ENCODE measurements at places on chromosomes 2 and 18. TPM values are rescaled to one million over a fixed set of nuclear protein-coding genes. Genes with fewer than 3 reads are reported as not detected.

- ATAC-seq = no peak
These were observed 82.8 kb downstream of the EPB41L3 start for GRCh38 chr18:5461041-5461440.

Gene MBP
- 55.7 TPM for total RNA-seq

DNA sequence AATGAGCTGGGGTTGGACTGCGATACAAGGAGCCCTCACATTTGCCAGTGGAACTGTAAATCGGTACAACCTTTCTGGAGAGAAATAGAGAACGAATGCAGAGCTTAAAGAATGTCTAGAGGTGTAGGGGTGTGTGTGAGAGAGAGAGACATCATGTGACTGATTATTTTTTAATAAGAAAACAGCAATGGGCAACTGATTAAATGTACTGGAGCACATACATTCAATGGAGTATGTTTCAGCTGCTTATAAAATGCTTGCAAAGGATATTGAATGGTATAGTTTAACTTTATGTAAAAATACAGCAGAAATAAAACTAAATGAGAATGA lies 391 bp upstream of the TMEM17 start:
- peak; percentile 8 for ATAC-seq

GRCh38 chr2:179939259-179939658 lies 67.8 kb downstream of the CWC22 start:
- ATAC-seq = no peak

DNA sequence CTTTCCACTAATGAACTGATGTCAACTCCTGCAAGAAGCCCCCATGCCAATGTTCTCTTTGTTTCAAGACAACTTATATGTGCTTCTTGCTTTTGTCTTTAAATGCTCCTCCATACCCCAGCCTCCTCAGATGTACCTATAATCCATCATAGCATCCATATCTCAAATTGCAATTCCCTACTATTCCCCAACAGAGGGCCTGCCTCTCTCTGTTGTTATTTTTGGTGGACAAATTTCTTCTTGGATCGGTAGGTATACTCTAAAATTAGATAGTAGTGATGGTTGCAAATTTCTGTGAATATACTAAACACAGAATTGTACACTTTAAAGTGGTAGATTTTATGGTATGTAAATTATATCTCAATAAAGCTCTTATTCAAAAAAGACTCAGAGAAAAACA lies 820.1 kb downstream of the METTL4 start:
- no peak for ATAC-seq

- no peak for ATAC-seq
These were observed 42.4 kb downstream of the PLCL1 start for GRCh38 chr2:197846777-197847176.

Gene GYPC
- total RNA-seq = 115 TPM

DNA sequence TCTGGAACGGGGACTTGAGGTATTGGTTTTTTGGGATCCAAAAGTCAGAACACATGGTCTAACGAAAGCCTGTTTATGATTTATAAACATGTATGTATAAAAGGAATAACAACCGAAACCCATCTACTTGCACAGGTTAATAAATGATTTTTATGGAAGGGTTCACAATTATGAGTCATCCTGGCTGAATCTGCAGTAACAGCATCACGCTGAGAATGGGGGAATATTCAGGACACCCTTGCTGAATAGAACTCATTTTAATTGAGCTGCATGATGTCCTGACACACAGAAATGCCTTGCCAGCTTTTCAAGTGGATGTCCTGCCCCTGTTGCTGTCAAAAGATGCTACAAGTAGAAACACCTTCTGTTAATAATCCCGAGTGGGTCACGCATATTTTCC lies 54.7 kb upstream of the TGFA start:
- no peak for ATAC-seq

DNA sequence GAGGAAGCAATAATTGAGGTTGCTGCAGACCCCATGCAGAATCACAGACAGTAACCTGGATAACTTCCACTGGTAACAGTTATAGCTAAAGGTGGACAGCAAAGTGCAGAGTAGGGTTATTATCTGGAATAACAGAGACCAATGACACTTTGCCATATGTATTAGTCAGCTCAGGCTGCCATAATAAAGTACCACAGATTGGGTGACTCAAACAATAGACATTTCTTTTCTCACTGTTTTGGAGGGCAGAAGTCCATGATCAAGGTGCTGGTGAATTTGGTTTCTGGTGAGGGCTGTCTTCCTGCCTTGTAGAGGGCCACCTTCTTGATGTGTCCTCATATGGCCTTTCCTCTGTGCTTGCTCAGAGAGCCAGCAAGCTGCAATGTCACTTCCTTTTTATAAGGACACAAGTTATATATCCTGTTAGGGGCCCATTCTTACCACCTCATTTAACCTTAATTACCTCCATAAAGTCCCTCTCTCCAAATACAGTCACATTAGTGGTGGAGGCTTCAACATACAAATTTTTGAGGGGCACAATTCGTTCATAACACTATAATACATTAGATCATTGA lies 191.0 kb upstream of the LRP1B start:
- ATAC-seq = no peak

GRCh38 chr2:9002637-9003365 lies 683 bp downstream of the MBOAT2 start:
- no peak for ATAC-seq

Gene KCNK3
- total RNA-seq = not detected

- ATAC-seq = no peak
These were observed 77.8 kb upstream of the SETBP1 start for GRCh38 chr18:44602845-44603244.

DNA sequence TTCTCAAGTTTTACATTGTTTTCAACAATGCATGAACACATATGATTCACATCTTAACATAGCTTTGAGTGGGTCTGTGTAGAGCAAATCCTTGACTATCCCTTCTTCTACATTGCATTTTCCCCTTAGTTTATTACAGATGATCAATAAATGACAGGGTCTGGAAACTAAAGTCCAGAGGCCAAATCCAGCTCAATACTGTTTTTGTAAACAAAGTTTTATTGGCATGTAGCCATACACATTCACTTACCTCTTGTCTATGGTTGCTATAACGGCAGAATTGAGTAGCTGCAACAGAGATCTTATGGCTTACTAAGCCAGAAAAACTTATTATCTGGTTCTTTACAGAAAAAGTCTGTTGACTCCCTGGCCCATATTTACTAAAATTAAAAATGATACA lies 12.8 kb downstream of the FANCL start:
- ATAC-seq = no peak

DNA sequence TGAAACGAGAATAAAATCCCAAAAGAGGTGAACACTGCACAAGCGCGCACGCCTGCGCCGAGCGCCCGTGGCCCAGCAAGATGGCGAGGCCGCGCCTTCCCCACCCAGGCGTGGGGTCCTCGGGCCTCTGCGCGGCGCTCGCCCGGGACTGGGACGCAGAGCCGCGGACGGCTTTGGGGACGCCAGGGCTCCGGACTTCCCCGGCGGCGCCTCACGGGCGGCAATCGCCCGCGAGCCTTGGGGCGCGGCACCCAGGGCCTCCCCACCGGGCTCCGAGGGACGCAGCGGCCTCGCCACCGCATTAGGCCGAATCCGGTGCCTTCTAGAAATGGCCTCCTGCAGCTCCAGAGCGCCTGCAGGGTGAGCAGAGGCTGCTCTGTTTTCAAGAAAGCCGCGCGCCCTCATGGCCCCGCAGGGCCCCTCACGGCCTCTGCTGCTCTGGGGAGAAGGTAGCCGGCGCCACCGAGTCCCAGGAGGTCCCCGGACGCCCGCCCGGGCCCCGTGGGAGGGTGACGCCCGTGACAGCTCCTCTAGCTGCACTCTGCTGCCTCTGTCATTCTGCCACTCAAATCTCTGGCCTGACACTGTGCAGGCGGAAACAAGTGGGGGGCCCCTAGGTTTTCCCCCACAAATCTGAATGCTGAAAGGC lies 35.9 kb upstream of the POMC start:
- ATAC-seq = peak; percentile 31

GRCh38 chr2:7609974-7610373 lies 692.8 kb downstream of the RNF144A start:
- ATAC-seq = no peak

DNA sequence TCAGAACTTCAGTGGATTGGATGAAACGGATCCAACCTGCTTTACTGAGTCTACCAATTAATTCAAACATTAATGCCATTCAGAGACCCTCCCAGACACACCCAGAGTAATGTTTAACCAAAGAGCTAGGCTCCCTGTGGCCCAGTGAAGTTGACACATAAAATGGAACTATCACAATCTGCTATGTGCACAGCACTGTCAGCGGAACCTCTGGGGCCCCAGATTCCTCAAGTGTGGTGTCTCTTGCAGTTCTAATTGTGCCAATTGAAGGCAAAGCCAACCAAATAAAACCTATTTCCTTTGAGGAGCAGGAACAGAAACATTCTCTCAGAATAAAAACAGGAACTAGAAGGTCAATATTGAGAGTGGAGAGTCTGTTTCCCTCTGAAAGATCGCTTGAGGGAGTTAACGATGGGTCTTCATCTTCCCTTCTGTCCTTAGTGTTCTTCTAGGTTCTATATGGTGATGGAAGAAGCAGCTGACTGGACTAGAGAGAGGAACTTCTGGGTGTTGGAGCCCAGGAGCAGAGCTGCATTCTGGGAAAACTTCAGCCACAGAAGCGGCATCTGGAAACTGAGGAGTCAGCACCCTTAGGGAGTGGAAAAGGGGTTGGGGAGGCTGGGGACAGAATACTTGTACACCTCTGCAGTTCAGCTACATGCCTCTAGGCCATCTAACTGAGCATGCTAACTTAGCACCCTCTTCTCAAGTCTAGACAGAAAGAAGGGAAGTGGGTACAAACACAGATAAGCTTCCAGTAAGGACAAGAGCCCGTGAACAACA lies 174.4 kb upstream of the FBXO11 start:
- no peak for ATAC-seq

Gene NYAP2
- total RNA-seq = not detected

DNA sequence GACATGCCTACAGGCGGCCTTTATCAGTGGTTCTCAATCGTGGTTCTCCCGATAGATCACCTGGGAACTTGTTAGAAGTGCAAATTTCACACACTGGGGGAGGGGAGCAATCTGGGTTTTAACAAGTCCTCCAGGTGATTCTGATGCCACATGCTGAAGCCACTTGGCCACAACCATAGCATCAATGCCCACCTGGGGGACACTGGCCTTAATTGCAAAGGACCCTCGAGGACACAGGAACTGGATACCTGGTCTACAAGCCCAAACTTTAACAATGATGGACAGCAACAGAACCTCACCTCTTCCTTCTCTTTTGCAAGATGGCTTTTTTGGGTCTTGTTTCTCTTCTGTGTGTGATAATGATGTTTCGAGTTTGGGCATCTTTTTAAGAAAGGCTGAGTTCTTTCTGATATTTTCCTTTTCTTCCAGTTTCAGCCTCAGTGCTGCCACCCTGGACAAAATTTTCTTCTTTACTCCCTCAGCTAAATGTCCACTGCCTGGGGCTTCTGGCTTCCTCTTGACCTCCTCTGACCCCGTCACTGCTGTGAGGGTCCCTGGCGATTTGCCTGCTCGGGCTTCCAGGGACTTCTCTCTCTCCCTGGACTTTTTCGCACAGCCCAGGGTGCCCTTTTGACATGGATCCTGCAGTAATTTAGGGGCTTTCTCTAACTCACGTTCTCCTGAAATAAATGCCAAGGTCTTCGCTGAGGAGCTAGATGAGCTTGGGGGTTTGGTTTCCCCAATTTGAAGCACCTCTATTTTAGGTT lies 94.2 kb downstream of the ALPK2 start:
- no peak for ATAC-seq

DNA sequence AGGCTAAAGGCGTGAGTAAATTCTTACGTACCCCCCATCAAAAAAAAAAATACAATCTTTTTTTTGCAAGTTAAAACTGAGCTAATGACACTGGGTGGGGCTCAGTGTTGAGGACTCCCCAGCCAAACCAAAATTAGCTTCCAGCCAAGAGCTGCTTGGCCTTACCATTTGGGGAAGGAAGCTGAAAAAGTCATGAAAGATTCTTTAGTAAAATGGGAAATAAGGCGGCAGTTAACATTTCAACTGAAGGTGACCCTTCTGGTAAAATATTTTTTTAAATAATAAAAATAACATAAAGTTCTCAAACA lies 16.4 kb downstream of the SMAD7 start:
- no peak for ATAC-seq

Gene GPBAR1
- 1.4 TPM for total RNA-seq

- no peak for ATAC-seq
These were observed 470.5 kb upstream of the ID2 start for GRCh38 chr2:8211384-8211783.

DNA sequence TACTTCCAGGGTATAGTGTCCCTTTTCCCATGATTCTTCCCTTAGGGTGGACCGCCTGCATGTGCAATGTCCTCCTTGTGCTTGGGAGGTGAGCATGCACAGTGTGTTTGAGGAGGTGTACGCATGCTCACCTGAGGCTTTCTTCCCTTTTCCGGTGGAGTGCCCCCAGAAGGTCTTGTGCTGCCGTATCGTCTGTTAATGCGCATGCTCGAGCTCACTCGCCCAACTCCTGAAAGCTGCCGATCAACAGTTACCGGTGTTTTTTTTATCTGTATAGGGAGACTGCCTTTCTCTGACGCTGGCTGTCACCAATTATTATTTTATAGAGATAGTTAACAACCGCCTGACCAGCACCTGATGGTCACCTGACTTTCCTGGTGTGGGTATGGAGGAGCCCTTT lies 458.8 kb upstream of the MEX3C start:
- no peak for ATAC-seq

Gene VWA3B
- not detected for total RNA-seq

Gene PTMA
- 1,845 TPM for total RNA-seq

DNA sequence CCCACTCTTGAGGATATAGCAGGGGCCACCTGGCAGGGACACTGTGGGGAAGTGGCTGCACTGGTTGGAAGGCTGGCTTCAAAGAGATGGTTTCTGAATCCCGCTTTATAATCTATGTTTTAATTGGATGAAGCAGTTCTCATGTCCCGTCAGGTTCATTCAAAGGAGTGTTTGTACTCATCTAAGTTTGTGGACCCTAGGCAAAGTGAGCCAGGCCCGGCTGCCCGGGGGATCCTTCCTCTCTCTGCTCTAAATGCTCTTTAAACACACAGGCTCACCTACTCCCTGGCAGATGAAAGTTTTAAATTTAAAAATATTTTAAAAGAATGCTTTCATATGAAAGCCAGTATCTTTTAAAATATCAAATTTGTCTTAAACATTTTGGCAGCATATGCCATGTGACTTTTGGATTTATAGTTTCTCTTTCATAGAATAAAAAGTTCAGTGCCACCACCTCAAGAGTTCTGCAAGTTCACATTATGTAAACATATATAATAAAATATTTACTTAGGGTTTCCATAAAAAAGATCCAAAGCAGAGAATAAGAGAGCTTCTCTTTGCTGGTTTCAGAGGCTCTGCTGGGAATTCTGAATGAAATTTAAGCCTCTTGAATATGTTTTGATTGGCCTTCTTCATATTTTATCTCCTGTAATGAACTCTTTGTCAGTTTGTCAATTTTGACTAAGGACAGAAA lies 143.5 kb upstream of the ALPP start:
- ATAC-seq = no peak

DNA sequence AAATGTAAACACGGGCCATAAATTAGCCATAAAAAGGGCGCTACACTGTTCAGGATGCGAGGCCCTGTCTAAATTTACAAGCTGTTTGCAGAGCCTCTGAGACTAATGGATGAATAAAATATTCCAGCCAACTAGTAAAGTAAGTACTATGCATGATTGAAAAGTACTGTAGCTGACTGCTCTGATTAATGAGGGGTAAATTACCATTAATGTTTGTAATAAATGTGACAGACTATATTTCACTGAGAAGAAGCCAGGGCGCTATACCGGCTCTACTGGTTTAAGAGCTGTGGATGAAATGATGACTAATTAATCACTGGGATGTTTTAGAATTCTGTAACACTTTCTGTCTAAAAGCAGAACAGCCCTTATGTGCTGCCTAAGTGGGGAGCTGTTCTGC lies 54.3 kb upstream of the RGPD4 start:
- no peak for ATAC-seq

Gene VIT
- not detected for total RNA-seq

Gene SLC11A1
- 0.19 TPM for total RNA-seq
